ENCODE measurements at places on chromosomes 16 and 17.

GRCh38 chr16:56793492-56793891, 63.6 kb downstream of the NUP93 start:
- DNase-seq: no peak

GRCh38 chr16:86120201-86121192, 221.5 kb downstream of the IRF8 start:
- no peak for DNase-seq

- DNase-seq: no peak
These were observed 134.7 kb downstream of the SOX9 start for GRCh38 chr17:72255481-72255880.

DNA sequence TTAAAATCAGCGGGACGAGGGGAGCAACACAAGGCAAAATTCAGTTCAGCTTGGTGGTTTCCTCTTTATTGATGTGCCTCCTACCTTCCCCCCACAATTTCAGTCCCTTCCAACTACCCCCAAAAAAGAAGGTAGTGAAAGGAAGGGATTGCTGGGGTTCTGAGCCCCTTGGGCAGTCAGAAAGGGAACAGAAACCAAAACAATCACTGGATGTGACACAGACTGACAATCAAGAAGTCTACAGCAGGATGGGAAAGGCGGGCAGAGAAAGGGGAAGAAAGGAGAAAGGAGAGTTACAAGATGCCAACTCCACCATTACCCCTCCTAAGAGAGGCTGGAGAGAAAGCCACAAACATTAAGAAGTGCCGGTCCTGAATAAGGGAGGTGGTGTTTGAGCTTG, 1.1 kb upstream of the PHF23 start:
- DNase-seq: no peak

GRCh38 chr16:28917095-28917494, 7.9 kb downstream of the RABEP2 start:
- no peak for DNase-seq

- no peak for DNase-seq
These were observed 160.0 kb upstream of the TNRC6C start for GRCh38 chr17:77798481-77798880.

DNA sequence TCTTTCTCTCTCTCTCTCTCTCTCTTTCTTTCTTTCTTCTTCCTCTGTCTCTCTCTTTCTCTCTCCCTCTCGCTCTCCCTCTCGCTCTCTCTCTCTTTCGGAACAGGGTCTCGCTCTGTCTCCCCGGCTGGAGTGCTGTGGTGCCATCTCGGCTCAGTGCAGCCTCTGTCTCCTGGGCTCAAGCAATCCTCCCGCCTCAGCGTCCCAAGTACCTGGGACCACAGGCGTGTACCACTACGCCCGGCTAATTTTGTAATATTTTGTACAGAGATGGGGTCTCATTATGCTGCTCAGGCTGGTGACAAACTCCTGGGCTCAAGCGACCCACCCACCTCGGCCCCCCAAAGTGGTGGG, 12.7 kb upstream of the KLHDC4 start:
- no peak for DNase-seq

GRCh38 chr17:71084219-71084618, 914.9 kb downstream of the KCNJ2 start:
- DNase-seq: peak; percentile 27

DNA sequence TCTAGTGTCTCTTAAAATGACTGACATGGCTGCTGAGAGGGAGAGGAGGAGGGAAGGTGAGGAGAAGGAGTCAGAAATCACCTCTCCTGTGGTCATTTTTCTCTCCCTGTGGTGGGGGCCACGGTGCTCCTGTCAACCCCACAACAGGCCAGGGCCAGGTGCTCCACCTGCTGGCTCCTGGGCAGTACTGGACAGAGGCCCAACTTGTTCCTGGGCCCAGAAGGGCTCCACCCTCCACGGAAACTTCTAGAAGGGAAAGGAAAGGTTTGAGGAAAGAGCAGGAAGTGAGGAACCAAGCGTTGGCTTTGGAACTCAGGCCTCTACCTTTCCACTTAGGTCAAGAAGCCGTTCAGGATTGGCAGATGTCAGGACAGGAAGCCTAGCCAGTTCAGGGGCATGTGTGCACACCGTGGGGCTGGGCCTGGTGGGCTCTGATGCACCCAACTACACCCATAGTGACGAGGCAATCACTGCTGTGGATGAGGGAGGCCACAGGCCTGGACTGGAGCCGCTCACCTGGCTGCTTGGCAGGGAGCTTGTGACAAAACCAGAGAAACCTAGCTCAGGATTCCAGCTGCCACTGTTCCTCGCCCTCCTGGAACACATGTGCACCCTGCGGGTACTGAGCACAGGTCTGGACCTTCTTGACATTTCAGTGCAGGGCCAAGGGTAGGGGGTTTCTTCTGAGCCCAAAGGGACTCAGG, 36.1 kb downstream of the WNT3 start:
- no peak for DNase-seq

DNA sequence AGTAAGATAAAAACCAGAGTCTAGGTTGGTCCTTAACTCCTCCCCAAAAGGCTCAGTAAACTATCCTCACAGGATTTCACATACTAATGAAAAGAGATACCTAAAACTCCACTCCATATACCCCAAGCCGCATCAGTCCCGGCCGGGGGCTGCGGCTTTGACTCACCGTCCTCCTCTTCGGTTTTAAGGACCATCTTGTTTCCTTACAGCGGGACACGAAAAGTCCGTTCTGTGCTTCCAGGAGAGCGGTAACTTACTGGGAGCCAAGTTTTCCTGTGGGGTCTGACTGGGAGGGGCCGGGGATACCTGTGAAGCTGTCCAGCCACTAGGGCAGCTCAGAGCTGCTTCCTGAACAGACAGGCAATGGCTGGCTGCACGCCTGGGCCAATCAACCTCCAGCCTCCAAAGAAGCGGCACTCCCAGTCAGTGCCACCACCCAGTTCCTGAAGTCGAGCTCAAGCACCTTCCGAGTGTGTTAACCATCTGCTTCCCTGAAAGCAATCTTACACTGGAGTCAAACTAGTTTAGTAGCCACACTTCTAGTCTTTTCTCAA, 45.5 kb downstream of the CYTH1 start:
- no peak for DNase-seq

DNA sequence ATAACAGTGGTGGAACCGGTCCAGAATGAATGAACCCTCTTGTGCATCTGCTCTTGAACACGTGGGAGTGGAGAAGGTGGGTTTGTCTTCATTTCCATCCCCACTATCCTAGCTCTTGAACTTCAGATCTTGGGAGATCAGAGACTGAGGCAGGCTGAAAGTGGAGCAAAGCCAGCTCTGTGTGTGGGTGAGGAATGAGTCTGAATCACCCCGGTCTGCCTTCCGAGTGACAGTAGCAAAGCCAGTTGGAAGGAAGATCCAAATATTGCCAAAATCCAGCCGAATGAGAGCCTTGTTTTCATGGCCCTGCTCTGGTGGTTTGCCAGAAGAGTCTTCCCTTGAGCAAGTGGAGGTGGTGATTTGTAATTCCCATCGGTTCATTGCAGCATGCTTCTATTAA, 29.0 kb upstream of the ASIC2 start:
- no peak for DNase-seq

DNA sequence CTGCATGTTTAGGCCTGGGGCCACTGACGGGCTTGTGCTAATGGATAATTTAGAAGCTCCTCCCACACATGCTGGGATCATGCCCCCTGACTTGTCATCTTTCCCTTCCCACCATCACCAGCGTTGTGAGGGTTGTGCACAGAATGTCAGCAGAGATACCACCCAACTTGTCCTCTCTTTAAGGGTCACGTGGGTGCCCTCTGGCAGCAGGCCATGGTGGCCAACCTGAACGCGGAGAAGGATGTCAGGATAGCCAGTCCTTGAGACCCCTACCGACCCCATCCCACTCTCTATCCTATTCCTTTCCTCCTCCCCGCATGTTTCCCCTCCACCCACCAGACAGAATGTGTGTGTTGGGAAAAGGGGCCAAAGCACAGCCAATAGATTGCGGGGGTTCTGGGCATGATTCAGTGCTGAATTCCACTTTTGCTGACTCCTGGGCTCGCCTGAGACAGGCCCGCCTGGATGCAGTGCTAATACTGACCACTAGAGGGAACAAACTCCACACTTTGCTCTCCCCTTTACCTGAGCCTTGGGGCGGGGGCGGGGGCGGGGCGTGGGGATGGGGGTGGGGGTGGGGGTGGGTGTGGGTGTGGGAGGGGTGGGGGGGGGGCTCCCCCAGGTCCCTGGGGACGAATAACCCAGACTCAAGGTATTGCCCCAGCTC, at the start of gene GH2:
TSS of gene GH2 (minus strand) at position 10 of the 667 bp plus-strand sequence. CDS start 143 bp downstream, outside the sequence.
- DNase-seq: peak; percentile 69

GRCh38 chr16:14473488-14473887, 156.6 kb downstream of the PARN start:
- no peak for DNase-seq

- no peak for DNase-seq
These were observed 156.0 kb downstream of the GSG1L start for GRCh38 chr16:27907457-27907972.
